Left renal cortex interstitium (tissue), 4 donors: ENCODE measurements at places on chromosomes 1 and 21.

DNA sequence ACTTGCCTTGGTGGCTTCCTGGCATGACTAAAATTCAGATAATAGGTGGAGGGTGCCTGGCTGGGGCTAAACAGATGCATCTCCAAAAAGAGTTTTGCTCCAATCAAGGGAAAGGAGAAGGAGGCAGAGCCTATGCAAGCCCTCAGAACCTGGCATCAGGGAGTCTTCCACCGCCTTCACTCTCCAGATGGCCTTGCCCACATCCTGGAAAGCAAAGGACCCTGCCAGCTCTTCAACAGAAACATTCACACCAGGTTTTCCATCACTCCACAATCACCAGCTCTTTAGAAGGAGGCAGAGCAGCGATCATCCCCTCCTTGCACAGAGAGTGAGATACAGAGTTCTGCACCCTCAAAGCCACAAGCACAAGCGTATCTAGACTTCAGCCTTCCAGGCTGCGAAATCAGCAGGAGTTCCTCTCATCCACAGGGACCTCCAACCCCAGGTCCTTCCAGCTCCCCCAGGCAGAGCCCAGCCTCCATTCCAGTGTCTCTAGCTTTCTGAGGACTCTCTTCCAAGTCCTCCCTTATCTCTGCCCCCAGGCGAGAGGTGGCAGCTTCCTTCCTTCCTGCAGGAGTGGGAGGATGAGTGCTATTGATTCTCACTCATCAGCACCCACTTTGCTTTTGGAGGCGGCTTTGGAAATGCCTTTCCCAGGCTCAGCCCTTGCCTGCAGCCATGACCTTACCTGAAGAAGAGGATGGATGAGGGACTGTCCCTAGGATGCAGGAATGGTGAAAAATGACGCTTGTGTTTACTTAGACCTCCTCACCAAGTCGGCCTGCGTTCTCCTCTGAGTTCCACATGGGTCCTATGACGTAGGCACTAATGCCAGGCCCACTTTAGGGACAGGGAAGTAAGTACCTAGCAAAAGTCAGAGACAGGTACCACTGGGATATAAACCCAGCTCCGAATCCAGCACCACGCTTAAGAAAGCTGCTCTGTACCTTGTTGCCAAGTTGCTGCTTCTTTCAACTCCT is 75.4 kb downstream of the RIPK4 start:
- DNase-seq = no peak

DNA sequence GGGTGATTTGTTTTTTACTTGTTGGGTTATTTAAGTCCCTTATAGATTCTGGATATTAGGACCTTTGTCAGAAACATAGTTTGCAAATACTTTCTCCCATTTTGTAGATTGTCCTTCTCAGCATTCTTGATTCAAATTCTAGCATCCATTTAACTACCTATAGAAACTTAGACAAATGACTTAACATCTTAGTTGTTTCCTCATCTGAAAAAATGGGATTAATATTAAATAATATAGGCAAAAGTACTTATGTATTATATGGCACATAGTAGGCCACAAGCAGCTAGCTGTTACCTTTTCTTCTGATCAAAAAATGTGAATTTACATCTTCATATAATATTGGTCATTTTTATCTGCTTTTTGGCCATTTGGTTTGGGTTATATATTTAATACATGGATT is 307.5 kb downstream of the ZP4 start:
- no peak for DNase-seq

GRCh38 chr1:200710166-200710565 is 28.5 kb upstream of the CAMSAP2 start:
- no peak for DNase-seq

GRCh38 chr1:182600036-182600713 is 4.0 kb downstream of the RGS16 start:
- DNase-seq = no peak

DNA sequence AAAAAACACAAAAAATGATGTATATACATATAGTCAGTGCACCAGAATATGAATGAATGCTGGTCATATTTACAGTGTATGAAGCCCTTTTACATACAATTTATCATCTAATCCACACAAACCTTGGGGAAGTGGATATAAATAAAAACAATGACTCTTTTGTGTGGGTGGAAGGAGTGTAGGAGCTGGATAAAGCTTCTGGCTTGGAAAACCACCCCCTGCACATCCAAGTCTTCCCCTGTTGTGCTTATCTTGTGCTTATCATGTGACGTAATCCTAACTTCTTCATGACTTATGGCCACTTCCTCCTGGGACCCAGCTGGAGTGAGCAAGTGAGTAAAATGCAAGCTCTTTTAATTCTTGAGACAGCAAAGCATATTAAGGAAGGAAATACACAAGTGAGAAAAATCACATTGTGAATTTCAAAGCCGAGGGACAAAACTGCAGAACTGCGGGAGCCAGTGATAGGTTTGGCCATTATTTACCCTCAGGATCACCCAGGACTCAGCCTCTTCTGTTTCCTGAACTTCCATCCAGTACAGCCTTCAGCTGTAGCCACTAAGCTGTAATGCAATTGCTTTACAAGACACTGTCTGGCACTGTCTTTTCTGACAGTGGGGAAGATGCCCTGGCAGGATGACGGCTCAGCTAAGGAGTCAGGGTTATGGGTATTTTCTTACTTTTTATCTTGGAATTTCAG is 104.0 kb upstream of the PPM1J start:
- DNase-seq = no peak

- no peak for DNase-seq
These were observed 548.1 kb downstream of the LTN1 start for GRCh38 chr21:28444557-28444956.

DNA sequence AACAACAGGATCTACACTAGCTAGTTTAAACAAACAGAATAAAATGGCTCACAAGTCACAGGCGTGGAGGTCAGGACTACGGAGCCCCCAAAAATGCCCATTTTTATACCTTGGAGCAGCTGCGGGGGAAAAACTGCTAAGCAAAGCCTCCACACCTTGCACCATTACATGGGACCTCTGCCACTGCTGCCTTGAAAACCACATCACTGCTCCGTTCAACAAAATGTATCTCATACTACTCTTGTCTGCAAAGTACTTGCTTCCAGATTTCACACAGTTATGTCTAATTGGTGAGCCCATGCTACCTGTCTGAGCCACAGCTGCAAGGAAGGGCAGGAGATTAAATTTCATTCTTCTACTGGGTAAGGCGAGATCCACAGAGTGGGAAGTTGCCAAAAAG is 24.4 kb downstream of the MRPL39 start:
- DNase-seq = no peak

GRCh38 chr1:237861944-237862343 is 28.8 kb downstream of the ZP4 start:
- DNase-seq = no peak

- no peak for DNase-seq
These were observed 61.5 kb upstream of the LYST start for GRCh38 chr1:235928197-235928596.

GRCh38 chr1:42179900-42180329 is 15.4 kb upstream of the GUCA2A start:
- DNase-seq = no peak

DNA sequence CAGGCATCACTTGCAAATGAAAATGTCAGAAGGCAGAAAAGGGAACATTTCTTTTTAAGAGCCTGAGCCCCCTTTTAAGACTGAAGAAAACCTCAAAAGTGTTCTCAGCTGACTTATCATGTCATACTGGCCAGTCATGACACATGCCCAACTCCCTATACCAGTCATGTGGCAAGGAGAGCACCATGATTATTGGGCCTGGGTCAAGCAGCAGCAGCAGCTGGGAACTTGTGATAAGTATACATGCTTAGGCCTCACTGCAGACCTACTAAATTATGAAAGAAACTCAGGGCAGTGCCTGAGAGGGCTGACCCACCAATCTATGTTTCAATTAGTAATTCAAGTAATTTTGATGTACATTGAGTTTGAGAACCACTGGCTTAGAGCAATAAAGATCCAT is 8.6 kb downstream of the RO60 start:
- DNase-seq = no peak

DNA sequence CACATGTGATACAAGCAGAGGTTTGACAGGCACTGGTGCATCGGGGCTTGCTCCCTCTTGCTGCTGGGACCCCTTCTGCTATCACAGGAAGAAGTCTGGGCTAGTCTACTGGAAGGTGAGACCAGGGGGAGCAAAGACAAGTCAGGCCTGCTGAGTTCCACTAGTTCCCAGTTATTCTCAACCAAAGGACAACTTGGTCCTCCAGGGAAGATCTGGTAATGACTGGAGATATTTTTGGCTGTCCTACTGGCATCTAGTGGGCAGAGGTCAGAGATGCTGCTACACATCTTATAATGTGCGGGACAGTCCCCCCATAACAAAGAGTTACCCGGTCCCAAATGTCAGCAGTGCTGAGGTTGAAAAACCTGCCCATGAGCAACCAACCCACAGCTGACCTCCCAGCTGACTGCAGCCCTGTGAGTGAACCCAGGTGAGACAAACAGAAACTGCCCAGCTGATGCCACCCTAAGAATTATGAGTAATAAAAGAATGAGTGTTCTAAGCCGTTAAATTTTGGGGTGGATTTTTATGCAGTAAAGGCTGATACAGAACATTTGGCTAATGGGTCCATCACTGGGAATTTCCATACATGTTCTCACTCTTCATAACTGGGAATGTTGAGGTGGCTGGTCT is 71.6 kb downstream of the NENF start:
- no peak for DNase-seq

DNA sequence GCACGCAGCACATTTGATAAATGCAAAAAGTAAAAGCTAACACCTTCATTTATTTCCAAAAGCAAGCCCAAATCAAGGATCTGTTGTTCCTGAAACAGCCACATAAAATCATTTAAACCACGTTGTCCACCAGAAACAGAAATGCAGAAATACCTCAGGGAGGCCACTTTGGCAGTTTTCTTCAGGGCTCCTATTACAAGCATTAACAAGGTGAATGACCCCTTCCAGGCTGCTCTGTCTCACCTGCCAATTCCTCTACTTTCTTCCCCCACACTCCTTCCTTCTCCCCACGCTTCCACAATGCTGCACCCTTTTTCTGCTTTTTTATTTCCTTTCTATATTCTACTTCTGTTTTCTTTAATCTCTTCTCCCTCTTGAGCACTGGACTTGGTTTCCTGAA is 55.0 kb upstream of the PTGFRN start:
- no peak for DNase-seq

DNA sequence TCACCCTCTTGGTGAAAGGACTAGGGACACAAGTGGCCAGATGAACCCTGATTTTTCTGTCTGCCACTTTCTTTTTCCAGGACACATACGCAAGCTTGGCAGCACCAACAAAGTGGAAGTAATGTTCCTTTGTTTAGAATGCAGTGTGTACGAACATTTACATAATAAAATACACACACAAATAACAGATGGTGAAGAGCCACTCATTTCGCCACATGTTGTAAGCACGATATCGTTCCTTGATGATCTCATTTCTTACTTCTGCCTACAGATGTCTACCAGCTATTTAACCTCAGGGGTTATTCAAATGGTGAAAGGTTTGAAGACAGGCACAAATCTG is 670.2 kb upstream of the CXADR start:
- DNase-seq = no peak

DNA sequence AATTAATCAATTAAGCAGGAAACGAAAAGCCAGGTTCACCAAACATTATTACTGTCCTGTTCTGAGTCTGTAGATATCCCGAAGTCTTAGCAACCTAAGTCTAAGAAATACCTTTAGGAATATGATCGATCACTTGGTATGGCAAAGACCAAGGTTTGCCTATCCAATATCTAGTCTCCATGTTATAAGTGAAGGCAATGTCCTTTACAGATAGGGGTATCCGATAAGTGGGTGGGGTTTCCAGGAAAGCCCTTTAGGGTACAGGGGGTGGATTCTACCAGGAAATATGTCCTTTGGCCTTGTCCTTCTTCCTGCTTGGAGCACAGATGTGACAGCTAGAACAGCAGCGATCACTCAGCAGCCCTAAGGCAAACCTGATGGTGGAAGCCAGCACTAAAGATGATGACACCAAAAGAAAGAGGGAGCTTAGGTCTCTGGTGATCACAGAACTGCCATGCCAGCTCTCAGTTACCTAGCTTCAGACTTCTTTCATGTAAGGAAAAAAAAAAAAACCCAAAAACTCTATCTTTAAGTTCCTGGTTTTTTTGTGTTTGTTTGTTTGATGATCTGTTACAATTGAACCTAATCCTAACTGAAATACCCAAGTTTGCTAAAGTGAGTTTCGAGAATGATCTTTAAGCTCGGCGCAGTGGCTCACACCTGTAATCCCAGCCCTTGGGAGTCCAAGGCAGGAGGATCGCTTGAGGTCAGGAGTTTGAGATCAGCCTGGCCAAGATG is 40.8 kb downstream of the DSTYK start:
- no peak for DNase-seq

GRCh38 chr1:24986372-24986965 is 56.4 kb upstream of the RUNX3 start:
- DNase-seq = no peak

- DNase-seq = no peak
These were observed 926.6 kb downstream of the LTN1 start for GRCh38 chr21:28066076-28066475.

DNA sequence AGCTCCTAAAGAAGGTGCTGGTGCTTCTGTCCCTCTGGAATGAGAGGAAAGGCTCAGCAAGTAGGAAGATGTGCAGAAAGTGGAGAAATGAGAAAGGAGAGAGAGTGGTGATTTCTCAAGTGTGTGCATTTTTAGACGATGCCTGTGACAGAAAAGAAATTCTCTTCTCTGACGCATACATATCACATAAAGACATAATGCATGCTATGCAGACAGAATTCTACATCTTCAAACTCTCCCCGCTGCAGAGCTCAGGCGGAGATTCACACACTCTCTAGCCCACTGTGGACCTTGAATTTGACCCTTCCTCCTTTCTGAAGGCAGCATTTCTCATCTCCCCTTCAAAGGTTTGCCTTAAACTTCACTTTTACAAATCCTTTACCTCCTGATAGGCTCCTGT is 52.0 kb upstream of the CAMK1G start:
- no peak for DNase-seq

- no peak for DNase-seq
These were observed 74.9 kb downstream of the DNAH14 start for GRCh38 chr1:225004396-225004795.

DNA sequence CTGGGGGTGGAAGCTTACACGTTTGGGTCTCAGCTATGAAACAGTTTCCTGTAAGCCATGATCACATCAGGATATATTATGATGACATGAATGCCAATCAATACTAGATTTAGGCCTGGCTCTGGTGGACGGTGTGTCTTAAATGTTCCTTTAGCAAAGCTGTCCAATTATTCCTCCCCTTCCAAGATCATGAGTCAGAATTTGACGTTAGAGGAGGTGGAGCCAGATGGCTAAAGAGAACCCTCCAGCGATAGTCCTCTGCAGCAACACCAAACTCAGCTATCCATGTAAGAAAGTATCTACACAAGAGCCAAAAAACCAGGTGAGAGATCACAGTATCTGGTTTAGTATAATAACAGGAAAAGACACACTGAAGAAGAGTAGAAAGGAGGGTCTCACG is 47.8 kb downstream of the PACC1 start:
- no peak for DNase-seq

GRCh38 chr1:28436211-28436769 is 66.8 kb downstream of the PHACTR4 start:
- DNase-seq = no peak

DNA sequence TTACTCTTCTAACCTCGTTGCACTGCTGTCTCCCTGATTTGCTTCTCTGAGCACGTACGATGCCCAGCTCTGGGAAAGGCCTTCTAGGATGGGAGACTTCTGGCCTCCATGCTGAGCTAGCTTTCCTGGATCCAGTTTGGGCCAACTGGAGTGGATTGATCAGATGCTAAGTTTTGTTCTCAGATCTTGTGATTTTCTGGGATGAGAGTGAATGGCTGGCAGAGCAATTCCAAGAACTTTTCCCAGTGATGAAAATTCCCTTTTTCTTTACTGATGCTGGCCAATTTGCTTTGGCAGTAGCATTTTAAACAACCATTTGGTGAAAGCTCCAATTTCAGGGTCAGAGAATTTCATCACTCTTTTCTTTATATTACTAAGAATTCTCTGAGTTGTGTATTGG is 34.9 kb upstream of the NFASC start:
- no peak for DNase-seq
